Right ventricle myocardium superior (tissue), 1 donor: ENCODE measurements at places on chromosomes 4 and X.

- no peak for DNase-seq
Measured at GRCh38 chrX:140090800-140091124, 125.4 kb upstream of the CXorf66 start.

GRCh38 chr4:72410158-72410557 lies 158.9 kb downstream of the ADAMTS3 start:
- DNase-seq = no peak

DNA sequence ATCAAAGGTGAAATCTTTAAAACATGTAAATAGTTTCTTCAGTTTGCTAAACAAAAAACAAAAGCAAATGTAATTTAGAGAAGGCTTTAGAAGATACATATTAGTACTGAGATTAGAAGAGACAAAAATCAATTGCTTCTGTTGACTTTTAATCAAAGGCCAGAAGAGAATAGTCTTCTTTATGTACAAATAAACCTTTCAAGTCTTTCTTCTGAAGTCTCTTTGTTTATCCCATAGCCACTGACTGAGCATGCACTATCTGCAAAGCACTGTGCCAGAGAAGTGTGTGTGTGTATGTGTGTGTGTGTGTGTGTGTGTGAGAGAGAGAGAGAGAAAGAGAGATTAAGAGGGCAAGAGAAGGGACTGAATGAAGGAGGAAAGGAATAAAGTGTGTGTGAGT lies 198.4 kb downstream of the GLUD2 start:
- no peak for DNase-seq

- DNase-seq = no peak
Measured at GRCh38 chr4:189304809-189305208, 635.9 kb upstream of the FRG1 start.

DNA sequence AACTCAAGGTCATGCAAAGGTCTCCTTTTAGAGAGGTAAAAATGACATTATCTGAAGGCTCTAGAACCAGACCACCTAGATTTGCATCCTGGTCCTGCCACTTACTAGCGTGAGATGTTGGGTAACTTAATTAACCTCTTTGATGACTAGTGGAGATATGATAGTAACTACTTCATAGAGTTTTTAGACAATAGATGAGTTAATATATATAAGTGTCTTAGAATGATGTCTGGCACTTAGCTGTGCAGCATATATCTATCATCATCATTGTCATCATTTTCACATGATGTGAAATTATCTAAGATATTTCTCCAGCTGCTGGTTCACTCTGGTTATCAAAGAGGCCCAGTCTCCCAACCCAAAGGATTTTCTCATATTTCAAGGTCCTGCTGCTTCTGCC lies 126.1 kb upstream of the DCLK2 start:
- no peak for DNase-seq

- DNase-seq = no peak
Measured at GRCh38 chr4:175789647-175790046, 22.4 kb downstream of the GPM6A start.

DNA sequence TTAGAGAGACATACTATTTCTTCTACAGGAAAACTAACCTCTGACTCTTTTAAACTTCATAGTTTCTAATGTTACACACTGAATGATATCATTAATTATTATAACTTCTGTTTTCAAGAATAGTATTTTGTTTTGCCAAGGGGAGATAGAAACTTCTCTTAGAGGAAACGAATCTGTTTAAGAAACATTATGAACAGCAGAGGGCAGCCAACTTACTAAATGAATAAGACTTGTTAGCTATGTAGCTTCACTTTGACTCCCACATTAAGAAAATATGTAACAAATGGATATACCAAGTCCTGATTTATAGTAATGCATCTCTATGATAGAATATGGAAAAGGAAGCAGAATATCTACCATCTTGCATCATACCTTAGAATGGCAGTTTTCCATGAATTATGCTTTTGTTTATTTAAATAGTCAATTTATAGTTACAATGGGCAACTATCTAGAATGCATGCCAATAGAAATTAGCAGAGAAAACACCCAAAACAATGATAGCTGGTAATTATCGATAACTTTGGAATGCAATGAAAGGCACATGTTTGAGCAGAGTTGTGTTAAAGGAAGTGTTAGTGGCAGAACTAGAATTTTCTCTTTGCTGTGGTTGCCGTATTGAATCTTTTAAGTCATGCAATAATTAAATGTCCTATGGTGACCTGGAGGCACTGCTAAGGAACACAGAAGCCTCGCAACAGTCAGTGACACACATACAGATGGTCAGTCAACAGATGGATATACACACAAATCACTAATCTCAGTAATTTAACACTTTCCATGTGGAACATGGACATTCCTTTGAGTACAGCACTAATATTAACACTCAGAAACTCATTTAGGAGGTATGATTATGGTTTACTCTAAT lies 105.7 kb upstream of the PDLIM3 start:
- no peak for DNase-seq

DNA sequence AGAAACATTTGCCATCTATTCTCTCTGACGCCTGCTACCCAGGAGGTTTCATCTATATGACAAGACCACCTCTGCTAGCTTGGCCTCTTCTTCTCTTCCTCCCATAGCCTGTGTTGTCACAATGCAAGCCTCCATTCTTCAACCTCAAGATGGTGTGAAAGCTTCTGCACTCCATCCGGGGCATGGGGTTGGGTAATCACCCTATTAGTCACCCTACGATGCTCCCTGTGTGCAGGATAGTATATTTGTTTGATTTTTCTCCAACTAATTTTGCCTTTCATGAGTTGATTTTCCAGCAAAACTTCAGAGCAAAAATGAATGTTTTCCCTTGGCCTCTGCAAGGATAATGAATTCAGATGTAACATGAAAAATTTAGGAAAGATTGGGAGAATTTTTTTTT lies 128.0 kb upstream of the STS start:
- DNase-seq = no peak

GRCh38 chrX:147908106-147908505 lies 3.6 kb upstream of the FMR1 start:
- no peak for DNase-seq

DNA sequence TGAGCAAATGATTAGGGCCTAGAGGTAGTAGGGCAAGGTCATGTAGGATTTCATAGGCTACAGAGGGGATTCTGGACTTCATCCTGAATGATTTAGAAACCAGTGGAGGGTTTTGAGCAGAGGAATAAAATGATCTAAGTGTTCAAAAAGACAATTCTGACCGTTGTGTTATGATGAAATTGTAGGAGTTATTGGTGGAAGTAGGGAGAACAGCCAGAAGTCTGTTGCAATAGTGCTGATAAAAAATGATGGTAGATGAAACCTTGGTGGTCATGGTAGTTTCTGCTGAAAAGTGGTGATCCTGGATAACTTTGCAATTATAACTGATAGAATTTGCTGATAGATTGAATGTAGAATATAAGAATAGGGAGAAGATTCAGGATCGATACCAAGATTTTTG lies 60.2 kb downstream of the MID1IP1 start:
- DNase-seq = no peak

- no peak for DNase-seq
Measured at GRCh38 chrX:82748906-82749505, 759.1 kb upstream of the POU3F4 start.

- no peak for DNase-seq
Measured at GRCh38 chr4:175263537-175263936, 345.4 kb downstream of the ADAM29 start.

GRCh38 chrX:25105221-25105620 lies 89.5 kb upstream of the ARX start:
- DNase-seq = no peak

- DNase-seq = no peak
Measured at GRCh38 chrX:48924270-48924669, 5.4 kb upstream of the PIM2 start.

GRCh38 chr4:13783800-13784411 lies 156.4 kb upstream of the BOD1L1 start:
- DNase-seq = no peak

- DNase-seq = no peak
Measured at GRCh38 chr4:135900956-135901355, 1631.3 kb downstream of the PCDH18 start.

DNA sequence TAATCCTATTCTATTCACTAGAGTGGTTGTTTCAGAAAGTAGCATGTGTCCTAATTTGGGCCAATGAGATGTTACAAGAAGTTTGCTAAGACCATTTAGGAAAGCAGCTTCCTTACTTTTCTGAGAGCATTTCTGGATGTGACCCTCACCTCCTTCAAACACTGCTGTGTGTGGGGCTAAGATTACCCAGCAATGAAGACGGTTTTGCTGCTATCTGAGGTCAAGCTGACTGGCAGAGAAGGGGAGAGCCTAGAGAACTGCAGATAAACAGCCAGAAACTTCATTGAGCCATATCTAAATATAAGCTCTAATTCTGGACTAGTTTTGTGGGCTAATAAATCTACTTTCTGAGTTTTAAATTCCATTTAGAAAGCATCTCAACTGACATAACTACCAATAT lies 36.4 kb downstream of the ZAR1 start:
- DNase-seq = no peak

GRCh38 chr4:2534904-2535375 lies 1.5 kb upstream of the FAM193A start:
- DNase-seq = no peak
